ENCODE measurements at places on chromosomes 5 and 9.

- DNase-seq = peak; percentile 65
These were observed 765.1 kb downstream of the PTPRD start for GRCh38 chr9:9847750-9848149.

- DNase-seq = no peak
These were observed 31.0 kb upstream of the F2R start for GRCh38 chr5:76684756-76685519.

GRCh38 chr5:91928754-91929521, 545.8 kb upstream of the ARRDC3 start:
- no peak for DNase-seq

- no peak for DNase-seq
These were observed 632.5 kb upstream of the ST8SIA4 start for GRCh38 chr5:101535626-101536025.

- no peak for DNase-seq
These were observed 255.5 kb downstream of the FANCC start for GRCh38 chr9:95061916-95062595.

- no peak for DNase-seq
These were observed 57.5 kb downstream of the PJA2 start for GRCh38 chr5:109351988-109352864.

GRCh38 chr9:106478727-106479126, 384.2 kb upstream of the ZNF462 start:
- DNase-seq = peak; percentile 68

- DNase-seq = no peak
These were observed 29.8 kb downstream of the ELP1 start for GRCh38 chr9:108904161-108904560.

DNA sequence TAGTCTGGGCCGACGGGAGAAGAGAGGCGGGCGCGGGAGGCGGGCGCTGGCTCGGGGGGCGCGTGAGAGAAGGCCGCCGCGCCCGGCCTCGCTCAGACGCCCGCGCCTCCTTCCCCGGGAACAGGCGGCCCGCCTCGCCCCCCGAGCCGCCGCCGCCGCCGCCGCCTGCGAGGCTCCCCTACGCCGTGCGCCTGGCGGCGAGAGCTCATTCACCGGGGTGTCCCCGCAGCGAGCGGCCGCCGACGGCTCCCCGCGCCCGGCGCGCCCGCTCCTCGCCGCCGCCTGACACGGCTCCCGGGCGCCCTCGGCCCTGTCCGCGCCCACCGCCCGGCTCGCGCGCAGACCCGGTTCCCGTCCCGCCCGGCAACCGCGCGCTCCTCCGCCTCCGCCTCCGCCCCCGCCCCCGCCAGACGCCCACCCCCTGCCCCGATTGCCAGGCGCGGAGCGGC, at the start of gene GNAQ:
Gene GNAQ, minus strand, starts transcription at position 368 of the 449 bp plus-strand sequence. CDS start 576 bp downstream, outside the sequence.
- DNase-seq = no peak

GRCh38 chr9:25537808-25538207, 140.4 kb downstream of the TUSC1 start:
- no peak for DNase-seq

DNA sequence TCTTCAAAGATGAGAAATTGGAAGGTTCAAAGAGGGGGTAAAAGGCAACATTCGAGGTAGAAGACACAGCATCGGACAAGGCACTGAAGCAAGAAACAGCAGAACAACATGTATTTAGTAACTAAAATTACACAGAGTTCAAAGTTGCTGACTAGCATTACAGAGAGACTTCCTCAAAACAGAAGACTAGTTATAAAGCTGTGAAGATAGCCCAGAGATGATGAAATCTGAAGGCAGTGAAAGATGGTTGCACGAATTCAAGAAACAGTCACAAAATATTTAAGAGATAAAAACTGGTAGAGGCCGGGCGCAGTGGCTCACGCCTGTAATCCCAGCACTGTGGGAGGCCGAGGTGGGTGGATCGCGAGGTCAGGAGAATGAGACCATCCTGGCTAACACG, 16.3 kb downstream of the MAPKAP1 start:
- DNase-seq = no peak

DNA sequence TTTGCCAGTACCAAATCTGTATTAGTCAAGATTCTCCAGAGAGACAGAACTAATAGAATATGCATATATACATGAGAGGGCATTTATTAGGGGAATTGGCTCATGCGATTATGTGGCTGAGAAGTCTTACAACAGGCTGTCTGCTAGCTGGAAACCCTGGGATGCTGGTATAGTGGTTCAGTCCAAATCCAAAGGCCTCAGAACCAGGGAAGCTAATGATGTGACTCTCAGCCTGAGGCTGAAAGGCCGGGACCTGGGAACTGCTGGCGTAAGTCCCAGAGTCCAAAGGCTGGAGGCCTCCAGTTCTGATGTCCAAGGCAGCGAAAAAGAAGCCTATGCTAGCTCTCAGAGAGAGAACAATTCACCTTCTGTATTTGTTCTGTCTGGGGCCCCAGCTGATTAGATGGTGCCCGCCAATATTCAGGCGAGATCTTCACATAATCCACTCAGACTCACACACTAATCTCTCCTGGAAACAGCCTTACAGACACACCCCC, 84.1 kb downstream of the KIAA1958 start:
- no peak for DNase-seq

- DNase-seq = no peak
These were observed 120.2 kb upstream of the GRHPR start for GRCh38 chr9:37302277-37302676.

GRCh38 chr5:143177263-143177983, 226.1 kb downstream of the NR3C1 start:
- DNase-seq = peak; percentile 60

DNA sequence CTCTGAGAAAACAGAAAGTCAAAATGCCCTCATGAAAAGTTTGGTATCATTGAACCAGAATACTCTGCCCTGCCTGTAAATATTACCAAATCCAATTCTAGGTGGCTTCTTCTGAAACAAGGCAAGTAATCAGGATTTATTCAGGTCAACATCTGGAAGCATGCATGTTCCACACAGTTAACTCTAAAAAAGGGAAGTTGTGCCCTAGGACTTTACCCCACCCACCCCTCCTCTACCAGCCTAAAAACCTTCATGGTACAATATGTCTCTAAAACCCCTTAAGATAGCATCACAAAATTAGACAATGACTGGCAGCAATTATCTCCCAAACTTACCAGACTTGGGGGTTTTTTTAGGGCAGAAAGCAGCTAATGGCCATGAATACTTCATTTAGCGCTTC, 414.8 kb upstream of the SLC30A5 start:
- no peak for DNase-seq

DNA sequence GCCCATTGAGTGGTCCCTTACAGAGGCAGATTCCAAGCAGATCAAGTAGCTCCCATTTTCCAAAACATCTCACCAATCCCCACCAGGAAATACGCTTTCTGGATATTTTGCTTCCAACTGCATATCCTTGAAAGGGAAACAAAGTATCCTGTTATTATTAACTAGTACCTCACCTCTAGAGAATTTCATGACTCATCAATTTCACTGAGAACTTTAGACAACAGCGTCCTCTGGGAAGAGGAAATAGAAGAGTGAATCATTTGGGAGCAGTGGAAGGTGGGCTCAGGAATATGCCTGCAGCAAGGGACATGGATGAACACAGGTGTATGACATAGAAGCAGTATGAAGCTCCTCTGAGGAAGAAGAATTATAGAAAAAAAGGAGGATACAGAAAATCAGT, 186.7 kb downstream of the MARCHF11 start:
- DNase-seq = no peak

DNA sequence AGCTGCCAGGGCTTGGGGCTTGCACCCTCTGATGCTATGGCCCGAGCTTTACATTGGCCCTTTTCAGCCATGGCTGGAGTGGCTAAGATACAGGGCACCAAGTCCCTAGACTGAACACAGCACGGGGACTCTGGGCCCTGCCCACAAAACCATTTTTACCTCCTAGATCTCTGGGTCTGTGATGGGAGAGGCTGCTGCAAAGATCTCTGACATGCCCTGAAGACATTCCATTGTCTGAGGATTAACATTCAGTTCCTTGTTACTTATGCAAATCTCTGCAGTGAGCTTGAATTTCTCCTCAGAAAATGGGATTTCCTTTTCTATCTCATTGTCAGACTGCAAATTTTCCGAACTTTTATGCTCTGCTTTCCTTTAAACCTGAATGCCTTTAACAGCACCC, 337.0 kb upstream of the SMC2 start:
- DNase-seq = no peak

DNA sequence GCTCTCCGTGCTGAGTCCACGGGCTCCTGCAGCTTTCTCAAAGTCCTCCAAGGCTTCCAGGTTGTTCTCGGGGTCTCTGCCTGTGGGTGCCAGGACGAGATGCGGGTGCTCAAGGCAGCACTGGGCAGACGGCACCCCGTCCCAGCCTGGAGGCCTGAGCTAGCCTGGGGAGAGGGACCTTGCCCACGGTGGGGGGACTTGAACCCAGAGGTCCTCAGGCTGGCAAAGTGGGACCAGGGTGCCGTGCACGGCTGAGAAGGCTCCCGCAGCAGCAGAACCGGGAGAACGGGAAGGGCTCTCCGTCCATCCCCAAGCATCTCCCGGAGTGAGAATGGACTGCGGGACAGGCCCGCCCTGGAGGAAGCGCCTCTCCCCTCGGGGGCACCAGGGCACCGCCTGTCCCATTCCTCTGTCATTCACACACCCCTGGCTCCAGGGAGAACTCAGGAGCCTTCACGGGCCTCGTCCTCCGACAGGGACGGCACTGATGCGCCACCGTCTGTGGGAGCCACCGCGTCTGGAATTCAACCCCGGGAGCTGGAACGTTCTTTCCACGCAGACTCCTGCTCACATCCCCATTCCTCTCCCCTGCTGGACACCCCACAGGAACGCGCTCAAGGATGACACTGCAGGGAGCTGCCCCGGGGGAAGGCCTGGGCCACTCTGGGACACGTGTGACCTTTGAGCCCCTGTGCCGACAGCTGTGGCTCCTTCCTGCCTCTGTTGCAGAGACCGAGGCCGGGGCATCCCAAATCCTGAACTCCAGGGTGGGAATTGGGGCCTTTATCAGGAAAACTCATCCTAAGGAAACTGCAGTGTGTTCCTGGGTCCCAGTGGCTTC, 16.3 kb upstream of the OBP2B start:
- DNase-seq = peak; percentile 66
